ENCODE measurements at places on chromosomes 12 and 14.

DNA sequence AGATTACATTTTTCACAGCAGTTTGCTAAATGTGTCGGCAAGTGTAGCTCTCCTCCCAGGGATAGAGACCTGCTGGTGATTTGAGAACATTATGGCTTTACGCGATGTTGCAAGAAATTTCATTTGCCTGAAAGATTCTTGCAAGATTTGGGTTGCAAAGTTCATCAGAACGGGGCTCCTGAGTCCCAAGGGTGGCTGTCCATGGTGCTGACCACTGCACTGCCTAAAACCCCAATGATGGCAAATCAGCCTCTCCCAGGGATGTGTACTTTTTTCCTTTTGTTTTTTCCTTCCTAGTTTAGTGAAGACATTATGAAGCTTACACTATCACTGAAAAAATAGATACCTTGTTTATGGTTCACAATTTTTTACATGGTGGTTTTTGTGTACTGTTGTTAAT lies 85.4 kb downstream of the WSCD2 start:
- DNase-seq, result no peak

- DNase-seq, result no peak
Observed at GRCh38 chr12:63900922-63901793, 56.7 kb downstream of the SRGAP1 start.

DNA sequence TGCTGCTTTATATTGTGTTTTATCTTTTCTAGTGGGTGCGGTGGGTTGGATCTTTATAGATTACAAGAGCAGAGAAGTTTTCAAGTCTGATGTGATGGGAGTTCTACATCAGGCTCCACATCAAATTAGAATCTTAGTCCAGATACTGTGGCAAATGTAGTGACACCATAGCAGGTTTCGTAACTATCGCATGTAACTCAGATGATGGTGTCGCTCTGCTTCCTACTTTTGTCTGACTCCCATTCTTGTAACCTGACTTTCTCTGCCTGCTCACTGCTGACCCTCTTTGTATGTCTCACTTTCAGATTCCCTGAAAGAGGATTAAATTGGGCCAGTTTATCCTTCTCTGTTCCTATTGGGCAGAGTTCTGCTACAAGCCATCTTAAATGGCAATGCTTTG lies 22.8 kb upstream of the FBXO34 start:
- DNase-seq, result no peak

DNA sequence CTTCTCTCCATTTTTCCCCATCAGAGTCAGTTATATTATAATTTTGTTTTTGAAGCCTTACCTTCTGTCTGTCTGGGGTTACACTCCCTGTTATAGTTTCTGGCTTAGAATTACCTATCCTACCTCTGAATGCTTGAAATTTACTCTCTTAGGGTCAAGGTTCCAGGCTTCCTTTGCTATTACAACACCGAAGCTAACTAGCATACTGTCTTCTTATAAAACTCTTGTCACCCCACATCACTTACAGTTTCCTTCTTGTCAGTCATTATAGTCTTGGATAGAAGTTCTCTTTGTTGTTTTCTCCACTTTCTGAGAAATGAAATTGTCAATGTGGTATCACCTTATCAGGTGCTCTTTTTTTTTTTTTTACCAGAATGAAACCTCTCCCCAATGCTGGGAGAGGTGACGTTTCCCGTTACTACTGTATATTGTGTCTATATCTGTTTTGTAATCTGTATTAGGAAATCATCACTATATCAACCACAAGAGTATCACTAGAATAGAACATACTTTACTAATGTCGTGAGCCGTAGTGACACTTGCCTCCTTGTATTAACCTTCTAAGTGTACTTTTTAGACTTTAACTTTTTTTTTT lies 69.2 kb upstream of the PSMA6 start:
- no peak for DNase-seq

- no peak for DNase-seq
Observed at GRCh38 chr12:112750971-112751370, 40.6 kb upstream of the RPH3A start.

GRCh38 chr12:76746516-76746915 lies 17.4 kb upstream of the ZDHHC17 start:
- no peak for DNase-seq

Data from occipital lobe (tissue), 3 donors.